ENCODE measurements at places on chromosomes 13 and 19. TPM values are rescaled to one million over a fixed set of nuclear protein-coding genes. Genes with fewer than 3 reads are reported as not detected.

The DAPK3 gene
- total RNA-seq, result 221 TPM

The ZNF615 gene
- 12.3 TPM for total RNA-seq

The CEACAM20 gene
- not detected for total RNA-seq

The COMP gene
- not detected for total RNA-seq

The SIGLEC5 gene
- not detected for total RNA-seq

GRCh38 chr19:6767081-6767356 lies 216 bp downstream of the SH2D3A start:
- no peak for DNase-seq

- peak; percentile 38 for DNase-seq
Observed at GRCh38 chr19:43438291-43439031, 23.8 kb downstream of the TEX101 start.

DNA sequence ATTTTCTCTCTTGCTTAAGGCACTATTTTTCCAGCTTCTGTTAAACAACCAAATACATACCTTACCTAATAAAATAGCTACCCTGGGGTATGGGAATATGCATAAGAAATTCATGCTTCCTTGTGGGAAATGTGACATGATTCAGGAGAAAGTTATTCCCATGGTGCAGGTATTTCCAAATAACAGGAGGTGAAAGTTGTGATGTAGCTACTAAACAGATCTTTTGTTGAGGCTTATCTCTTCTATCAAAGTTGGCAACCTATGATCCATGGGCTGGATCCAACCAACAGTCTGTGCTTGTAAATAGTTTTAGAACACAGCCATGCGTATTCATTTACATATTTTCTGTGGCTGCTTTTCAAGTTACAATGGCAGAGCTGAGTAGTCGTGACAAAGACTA lies 177.8 kb upstream of the NBEA start:
- no peak for DNase-seq

GRCh38 chr19:33199441-33200265 lies 5.5 kb downstream of the LRP3 start:
- DNase-seq, result no peak

GRCh38 chr19:3480383-3481091 lies at the start of gene SMIM24:
Gene SMIM24 (minus strand): TSS chr19:3480525. CDS start chr19:3480463, 62 bp downstream.
- no peak for DNase-seq

GRCh38 chr13:36329361-36329760 lies 16.8 kb downstream of the SPART start:
- DNase-seq, result no peak

DNA sequence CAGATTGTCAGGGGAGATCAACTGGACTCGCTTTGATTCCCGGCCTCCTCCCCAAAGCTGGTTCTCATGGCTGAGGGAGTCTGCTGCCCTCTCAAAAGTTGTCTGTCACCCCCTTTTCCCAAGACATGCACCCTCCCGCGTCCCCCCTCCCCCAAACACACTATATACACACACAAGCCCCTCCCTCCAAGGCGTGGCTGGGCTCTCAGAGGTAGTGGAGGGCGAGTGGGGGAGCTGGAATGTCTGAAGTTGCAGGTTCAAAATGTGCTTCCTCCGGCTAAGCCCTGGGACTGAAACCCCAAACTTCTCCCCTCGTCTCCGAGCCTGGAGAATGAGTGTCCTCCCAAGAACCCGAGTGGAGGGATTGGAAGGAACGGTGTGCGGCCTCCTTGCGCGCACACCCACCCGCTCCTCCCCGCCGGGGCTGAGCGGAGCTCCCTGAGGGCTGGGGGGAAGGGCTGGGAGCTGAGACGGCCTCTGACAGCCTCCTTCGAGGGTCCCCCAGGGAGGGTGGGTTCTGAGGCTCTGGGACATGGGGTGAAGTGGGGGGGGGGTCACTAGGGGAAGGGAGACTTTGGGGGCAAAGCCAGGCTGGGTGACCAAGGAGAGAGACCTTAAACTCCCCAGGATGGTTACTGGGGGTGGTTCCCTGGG lies 9.9 kb upstream of the MEIS3 start:
- DNase-seq, result no peak

- no peak for DNase-seq
Observed at GRCh38 chr19:535017-535835, 3.7 kb downstream of the CDC34 start.
